ENCODE measurements at places on chromosomes 3 and 15.

DNA sequence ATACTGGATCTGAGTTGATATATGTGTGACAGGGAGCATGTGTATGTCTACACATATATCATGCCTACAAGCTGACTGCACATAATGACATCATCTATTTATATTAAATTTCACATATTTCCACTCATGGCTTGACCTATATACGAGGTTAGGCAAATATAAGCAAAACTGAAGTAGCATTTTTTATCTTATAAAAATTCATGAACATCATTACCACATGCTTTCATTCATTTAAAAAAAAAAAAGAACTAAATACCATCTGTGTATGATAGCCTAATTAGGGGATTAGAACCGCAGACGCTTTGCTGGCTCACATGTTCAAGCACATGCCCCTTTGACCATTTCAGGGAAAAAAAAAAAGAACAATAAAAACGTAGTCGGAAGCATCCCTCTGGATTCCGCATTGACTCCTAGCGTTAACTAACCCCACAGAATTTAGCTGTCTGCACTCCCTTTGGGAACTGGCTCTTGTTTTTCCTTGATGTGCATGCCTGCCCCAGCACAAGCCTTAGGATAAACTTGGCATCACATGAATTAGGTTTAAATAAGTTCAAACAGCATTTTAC is 888.4 kb downstream of the ROBO1 start:
- DNase-seq: no peak

DNA sequence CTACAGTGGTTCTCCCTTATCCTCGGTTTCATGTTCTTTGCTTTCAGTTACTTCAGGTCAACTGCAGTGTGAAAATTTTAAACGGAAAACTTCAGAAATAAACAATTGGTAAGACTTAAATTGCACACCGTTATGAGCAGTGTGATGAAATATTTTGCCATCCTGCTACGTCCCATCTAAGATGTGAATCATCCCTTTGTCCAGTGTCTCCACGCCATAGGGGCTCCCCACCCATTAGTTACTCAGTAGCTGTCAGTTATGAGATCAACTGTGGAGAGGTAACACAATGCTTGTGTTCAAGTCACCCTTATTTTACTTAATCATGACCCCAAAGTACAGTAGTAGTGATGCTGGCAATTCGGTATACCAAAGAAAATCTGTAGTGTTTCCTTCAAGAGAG is 47.4 kb downstream of the TJP1 start:
- DNase-seq: no peak

- no peak for DNase-seq
Measured at GRCh38 chr3:65888980-65889706, 149.6 kb downstream of the MAGI1 start.

- no peak for DNase-seq
Measured at GRCh38 chr15:52336529-52336928, 40.9 kb upstream of the MYO5C start.

DNA sequence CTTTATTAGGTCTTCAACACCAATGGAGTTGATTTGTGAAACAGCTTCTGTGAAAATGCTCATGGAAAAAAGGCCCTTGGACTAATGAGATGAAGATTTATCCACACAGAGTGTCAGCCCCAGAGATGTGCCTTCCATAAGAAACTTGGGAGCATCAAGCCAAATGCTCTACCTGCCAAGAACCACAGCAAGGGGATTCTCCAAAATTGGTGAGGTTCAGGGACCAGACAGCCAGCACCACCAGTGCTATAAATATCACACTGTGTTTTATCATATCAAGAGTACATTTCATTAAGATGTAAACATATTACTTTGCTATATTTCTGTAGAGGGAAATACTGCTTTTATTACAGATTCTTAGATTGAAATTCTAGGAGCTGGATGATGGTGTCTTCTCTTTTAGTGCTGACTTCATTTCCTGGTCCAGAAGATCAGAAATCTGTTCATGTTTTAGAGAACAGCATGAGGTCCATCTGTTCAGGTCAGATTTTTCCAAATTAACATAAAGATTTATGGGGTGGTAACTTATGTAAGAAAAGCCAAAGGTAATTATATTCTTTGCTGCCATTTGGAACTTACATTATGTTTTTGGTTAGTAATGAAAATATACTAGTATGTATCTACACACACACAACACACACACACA is 17.7 kb downstream of the SLC35G2 start:
- no peak for DNase-seq

DNA sequence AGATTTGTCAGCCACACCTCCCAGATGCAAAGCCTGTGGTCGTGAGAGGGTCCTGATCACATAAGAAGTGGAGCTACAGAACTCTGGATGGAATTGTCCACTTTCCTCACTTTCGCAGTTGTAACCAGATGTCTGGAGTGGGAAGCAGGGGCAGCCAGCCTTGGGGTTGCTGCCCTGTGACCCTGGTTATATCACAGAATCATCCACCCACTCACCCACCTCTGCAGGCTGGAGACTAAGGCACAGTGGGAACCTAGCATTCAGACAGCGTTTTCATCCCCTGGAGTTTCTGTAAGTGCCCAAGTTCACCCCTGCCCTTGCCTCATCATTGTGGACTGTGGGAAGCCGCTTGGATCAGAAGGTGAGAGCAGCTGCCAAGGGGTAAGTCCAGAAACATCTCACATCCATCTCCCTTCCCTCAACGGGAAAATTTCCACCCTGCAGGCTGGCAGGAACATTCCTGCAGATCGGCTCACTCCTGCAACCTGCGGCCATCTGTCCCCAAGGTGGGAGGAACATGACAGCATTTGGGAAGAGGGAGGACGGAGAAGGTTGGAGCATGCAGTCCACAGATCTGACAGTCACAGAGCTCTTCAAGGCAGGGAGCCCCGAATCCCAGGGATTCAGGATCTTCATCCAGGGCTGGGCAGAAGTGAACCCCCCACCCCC is 2.9 kb upstream of the IQSEC1 start:
- no peak for DNase-seq

GRCh38 chr3:13368834-13369233 is 51.3 kb downstream of the NUP210 start:
- no peak for DNase-seq

DNA sequence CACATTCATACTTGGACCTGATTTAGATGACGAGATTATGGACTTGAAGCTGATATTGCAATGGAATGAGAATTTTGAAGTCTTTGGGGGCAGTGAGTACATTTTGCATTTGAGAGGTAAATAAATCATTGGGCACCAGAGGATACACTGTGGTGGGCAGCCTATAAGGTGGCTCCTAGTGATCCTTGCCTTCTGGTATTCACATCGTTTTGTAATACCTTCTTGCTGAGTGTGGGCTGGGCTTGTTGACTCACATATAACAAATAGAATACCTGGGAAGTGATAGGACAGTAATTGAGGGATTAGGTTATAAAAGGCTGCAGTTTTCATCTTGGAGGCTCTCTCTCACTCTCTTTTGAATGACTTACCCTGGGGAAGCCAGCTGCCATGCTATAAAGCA is 605.5 kb upstream of the KCNMB2 start:
- DNase-seq: no peak

DNA sequence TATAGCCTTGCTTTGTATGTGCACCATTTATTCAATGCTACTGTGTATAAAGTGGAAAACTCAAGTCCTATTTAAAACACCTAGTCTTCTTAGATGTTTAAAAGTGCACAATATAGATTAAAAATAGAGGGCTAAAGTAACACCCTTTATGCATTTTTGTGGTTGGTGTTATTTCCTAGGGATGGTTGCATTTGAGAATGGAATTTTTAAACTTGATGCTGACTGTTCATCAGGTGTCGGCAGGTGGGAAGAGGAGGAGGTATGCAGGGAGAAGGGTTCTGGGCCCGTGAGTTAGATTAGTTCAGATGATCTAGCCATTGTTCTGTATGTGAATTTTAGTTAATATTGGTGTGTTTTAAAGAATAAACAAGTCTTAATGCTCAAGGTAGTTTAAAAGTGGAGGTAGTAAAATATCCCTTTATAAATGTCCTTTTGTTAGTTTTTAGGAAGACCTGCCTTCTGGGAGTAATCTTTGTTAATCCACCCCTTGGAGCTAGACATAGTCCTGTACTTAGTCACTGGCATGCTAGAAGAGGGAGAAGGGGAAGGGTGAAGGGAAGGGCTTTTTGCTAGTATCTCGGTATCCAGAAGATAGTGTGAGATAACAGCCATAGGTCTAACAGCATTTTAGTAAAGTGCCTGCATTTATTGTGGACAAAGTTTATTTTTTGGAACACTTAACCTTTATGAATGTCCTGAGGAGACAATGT is 8.1 kb upstream of the SRPRB start:
- DNase-seq: no peak

GRCh38 chr3:120894316-120895057 is 13.5 kb upstream of the STXBP5L start:
- no peak for DNase-seq

DNA sequence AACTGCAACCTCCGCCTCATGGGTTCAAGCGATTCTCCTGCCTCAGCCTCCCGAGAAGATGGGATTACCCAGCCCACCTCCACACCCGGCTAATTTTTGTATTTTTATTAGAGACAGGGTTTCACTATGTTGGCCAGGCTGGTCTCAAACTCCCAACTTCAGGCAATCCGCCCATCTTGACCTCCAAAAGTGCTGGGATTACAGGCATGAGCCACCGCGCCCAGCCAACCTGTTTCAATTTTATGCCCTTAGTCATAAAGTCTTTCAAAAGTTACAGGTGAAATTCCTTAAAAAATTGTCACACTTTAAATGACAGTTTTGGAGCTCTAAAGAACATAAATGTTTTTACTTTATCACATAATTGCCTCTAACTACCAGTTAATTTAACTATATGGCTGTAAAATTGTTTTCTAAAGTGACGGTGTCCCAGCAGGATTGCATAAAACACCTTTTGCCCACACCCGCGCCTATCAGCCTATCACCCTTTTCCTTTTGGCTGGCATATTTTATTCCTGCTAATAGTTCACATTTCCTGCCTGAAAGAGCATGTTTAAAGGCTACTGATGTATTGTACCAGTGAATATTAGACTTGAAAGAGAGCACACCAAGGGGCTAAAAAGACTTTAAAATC is 164.2 kb upstream of the SEMA6D start:
- DNase-seq: no peak

GRCh38 chr15:85008474-85009260 is 27.0 kb downstream of the PDE8A start:
- DNase-seq: no peak

- no peak for DNase-seq
Measured at GRCh38 chr3:134462331-134462941, 23.3 kb downstream of the ANAPC13 start.

DNA sequence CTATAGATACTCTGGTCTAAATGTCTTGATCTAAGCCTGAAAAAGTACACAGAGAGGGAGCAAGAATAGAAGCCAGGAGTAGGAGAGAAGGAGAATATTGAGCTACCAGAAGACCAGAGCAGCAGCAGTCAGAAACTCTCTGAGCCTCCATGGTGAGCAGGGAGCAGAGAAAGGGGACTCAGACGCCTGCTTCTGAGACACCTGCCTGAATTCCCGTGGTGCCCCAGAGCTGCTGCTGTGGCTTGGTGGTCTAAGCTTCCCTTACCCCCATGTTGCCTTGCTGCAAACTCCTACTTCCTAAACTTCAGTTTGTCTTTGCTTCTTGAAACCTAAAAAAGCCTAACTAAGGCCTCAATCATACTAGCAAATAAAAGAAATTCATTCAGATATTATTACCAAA is 94.9 kb upstream of the STRIT1 start:
- DNase-seq: no peak

- no peak for DNase-seq
Measured at GRCh38 chr15:57273402-57273801, 102.9 kb upstream of the CGNL1 start.

DNA sequence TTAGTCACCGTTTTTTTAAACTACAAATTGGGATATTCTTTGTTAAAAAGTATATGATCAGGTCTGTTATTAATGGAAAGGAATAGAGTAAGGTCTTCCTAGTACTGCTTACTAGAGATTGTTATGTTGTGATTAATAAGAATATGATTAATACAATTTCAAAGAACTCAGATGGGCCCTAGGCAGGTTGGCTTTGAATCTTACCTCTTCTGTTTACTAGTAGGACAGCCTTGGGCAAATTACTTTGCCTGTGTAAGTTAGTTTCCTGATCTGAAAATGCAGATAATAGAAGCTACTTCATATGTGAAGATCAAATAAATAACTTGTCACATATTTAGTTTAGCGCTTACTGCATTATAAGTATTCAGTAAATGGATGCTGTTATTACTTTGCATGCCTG is 6.9 kb downstream of the GFM1 start:
- DNase-seq: no peak

DNA sequence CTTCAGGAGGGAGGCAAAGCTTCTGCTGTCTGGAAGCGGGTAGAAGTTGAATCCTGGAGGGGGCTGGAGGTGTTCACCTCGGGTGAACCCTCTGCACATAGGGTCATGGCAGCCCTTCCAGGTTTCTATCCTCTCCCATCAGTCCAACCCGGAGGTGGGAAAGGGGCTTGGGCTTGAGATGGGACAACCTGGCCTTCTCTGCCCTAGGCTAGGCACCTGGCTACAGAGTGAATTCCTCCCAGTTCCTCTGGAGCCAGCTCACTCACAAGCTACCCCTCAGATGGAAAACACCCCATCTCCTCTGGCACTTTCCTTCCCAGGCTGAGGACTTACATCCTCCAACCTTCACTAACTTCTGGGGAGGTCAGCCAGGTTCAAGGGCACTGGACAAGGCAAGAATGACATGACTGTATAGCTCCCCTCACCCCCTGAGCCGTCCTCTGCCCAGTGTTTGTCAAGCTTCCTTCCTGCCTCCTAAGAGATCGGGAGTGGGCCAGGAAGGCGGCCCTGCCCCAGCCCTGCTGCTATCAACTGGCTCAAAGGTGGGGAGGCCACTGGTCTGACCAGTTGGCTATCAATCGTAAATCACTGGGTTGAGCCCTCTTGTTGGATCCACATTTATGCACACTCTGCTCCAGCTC is 45.8 kb downstream of the KLF15 start:
- DNase-seq: no peak

DNA sequence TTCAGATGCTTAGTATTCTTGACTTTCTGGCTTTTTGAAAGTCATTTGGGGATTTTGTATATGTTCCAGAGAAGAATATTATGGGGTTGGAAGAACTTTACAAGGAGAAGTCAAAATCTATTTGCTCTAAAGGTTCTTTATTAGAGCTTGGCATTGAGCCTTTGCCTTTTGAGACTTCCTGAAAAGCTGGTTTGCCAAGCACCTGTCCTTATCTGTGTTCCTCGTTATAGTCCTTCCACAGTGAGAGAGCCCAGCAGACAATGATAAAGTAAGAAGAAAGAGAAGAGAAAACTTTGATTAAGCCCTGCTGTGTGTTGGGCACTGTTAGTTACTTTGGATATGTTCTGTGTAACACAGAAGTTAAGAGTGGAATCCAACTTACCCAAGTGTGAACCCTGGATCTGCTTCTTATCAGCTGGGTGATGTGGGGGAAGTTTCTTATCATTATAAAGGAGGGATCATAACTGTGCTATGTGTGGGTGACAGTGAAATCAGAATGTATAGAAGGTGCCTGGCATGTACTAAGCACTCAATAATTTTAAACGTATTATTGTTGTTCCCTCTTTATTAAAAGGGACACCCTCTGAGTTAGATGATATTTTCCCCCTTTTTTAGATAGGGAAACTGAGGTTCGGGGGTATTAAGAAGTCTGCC is 44.3 kb upstream of the POLR2M start:
- no peak for DNase-seq
